ENCODE measurements at places on chromosomes 4 and X. TPM values are rescaled to one million over a fixed set of nuclear protein-coding genes. Genes with fewer than 3 reads are reported as not detected.

GRCh38 chrX:69028761-69029120 is 136.5 kb downstream of the PJA1 start:
- no peak for DNase-seq

- DNase-seq = no peak
Measured at GRCh38 chr4:148770848-148771247, 328.6 kb upstream of the NR3C2 start.

GRCh38 chr4:26400132-26400531 is 79.3 kb downstream of the RBPJ start:
- no peak for DNase-seq

DNA sequence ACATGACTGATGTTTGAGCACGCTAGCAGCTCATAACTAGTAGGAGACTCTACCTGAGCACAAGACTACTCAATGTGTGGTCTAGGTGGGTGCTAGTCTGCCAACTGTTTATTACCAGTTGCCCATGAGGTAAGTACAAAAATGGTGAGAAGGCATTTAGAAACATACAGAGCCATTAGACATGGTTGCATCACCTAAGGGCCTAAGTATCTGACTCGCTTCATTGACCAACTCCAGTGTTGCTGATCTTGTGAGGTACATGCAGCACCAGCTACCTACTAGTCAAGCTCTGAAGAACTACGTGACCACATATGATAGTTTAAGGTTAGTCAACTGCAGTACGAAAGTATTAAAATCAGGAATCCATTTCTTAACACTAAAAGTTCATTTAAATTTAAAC is 39.9 kb downstream of the APBB2 start:
- DNase-seq = no peak

- no peak for DNase-seq
Measured at GRCh38 chrX:117568238-117568637, 548.4 kb downstream of the KLHL13 start.

DNA sequence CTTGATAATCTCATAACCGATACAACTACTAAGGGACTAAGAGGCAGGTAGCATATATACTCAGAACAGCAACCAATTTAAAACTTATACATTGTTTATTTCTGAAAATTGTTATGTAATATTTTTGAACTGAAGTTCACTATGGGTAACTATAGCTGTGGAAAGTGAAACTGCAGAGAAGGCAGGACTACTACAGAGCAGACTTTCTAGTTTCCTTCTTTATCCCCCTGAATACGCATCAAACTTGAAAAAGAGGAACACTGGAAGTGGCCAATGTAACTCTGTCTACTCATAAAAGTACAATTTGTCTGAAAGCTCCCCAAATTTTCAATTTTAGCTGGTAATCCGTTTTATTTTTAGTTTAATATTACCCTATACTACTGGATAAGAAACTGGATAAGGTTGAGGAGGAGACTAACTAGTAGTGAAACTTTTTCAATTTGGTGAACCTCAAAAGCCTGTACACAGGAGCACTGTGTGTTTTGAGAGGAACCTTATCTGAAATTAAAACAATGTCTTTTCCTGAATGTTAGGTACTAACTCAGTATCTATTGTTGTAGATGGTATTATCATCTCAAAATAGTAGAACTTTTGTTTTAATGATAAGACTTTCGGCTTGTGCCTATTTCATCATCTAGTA is 225.8 kb downstream of the GABRG1 start:
- DNase-seq = no peak

DNA sequence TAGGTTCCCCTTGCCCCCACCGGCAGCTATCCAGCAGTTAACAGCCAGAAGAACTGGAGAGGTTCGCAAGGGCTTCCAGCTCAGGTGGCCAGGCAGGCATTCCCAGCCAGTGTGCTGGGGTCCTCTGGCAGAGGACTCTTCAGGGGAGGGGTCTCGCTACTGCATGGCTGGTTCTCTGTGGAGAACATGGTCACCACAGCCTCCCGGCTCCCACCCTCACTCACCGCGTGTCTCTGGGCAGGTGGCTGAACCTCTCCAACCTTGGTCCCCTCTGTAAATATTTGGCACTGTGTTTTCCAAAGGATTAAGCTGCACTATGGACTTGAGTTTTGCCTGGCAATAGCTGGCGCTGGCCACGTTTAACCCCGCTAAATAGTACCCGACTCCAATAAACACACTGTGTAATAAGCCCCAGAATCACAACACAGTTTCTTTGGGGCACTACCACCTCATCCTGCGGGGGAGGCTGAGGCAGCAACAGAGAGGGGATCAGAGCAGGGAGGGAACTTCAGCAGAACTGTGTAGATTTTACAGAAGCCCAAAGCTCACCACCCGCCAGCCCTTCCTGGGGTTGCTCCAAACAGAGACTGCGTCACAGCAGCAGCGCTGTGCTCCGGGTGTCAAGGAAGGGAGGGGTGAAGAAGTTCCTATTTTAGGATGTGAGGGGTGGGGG is 15.2 kb downstream of the BCOR start:
- no peak for DNase-seq

GRCh38 chrX:79588233-79588632 is 221.1 kb upstream of the ITM2A start:
- no peak for DNase-seq

DNA sequence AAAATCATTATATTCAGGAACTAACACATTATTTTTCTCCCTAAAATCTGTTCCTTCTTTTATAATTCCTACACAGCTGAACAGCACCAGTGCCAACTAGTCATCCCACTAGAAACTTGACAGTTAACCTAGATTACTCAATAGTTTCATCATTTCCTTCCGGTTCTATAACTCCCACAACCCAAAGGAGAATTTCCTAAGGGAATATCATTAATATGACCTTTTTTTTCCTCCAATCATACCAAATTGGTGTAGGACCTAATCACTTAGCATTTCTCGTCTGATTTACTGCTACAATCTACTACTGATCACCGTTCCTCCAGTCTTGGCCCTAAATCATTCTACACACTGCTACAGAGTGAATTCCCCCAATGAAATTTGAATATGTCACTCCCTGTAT is 45.9 kb downstream of the WDFY3 start:
- no peak for DNase-seq

DNA sequence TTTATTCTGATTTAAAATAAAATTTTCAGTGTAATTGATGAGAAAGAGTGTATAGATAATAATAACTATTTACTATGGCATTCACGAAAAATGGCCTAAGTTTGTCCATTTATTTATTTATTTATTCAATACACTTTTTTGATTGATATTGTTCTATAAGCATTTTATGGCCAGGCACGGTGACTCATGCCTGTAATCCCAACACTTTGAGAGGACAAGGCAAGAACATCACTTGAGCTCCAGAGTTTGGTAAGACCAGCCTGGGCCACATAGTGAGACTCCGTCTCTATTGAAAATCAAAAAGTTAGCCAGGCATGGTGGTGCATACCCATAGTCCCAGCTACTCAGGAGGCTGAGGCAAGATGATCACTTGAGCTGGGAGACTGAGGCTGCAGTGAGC is 25.7 kb downstream of the GASK1B start:
- DNase-seq = no peak

GRCh38 chr4:138308356-138308755 is 66.2 kb upstream of the SLC7A11 start:
- no peak for DNase-seq

- DNase-seq = peak; percentile 39
Measured at GRCh38 chr4:6332042-6332668, 62.5 kb downstream of the WFS1 start.

GRCh38 chr4:153764601-153765368 is 5.0 kb upstream of the RNF175 start:
- peak; percentile 36 for DNase-seq

GRCh38 chrX:19747652-19748610 is 139.5 kb downstream of the SH3KBP1 start:
- DNase-seq = no peak

- DNase-seq = no peak
Measured at GRCh38 chr4:113832803-113833202, 71.3 kb upstream of the CAMK2D start.

GRCh38 chr4:123701131-123701575 is 304.6 kb downstream of the SPRY1 start:
- no peak for DNase-seq

- DNase-seq = no peak
Measured at GRCh38 chr4:73704314-73705055, 35.9 kb upstream of the CXCL8 start.

- DNase-seq = peak; percentile 34
Measured at GRCh38 chr4:122652379-122652778, 31.5 kb upstream of the IL21 start.

DNA sequence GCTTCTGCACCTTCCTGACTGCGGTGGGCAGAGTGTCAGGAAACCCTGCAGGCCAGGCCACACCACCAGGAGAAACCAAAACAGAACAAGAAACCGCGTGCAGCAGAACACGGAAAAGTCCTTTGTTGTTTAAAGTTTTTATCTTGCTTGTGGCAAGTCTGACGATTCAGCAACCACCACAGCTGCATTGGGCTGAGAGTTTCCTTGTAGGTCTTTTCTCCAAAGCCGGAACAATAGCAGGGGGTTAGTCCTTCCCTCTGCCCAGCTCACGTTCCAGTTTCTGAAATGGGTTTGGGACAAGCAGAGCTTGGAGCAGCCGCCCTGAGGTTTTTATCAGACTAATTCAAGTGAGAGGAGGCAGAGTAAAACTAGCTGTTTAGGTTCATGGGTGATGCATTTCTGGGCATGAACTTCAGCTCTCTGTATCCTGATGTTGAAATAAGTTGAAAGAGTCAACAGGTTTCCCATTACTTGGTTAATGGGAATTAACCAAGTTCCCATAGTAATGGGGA is 216.9 kb downstream of the PTTG2 start:
- peak; percentile 64 for DNase-seq

- no peak for DNase-seq
Measured at GRCh38 chrX:129574214-129574613, 34.2 kb downstream of the OCRL start.

DNA sequence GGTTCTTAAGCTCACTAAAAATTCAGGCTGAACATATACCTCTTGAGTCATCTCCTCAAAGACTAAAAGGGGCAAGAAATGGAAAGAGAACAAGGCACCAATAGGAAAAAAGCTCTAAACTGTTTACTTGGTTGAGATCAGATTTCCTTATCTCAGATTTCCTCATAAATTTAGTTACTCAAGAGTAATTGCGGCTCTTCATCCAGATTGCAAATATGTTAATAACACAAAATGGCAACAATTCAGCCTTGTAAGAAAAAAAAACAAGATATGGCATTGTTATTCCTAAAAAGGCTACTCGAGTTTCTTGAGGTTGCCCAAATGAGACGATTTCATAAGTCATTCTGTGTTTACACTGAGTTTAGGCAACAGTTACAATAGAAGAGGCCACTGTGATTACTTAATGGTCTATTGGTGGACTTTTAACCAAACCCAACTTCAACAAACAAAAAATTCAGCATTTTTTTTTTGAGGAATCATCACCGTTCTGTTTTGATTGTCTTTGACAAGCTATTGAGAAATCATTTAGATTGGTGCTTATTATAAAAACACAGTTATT is 97.9 kb upstream of the PDHA1 start:
- DNase-seq = no peak

DNA sequence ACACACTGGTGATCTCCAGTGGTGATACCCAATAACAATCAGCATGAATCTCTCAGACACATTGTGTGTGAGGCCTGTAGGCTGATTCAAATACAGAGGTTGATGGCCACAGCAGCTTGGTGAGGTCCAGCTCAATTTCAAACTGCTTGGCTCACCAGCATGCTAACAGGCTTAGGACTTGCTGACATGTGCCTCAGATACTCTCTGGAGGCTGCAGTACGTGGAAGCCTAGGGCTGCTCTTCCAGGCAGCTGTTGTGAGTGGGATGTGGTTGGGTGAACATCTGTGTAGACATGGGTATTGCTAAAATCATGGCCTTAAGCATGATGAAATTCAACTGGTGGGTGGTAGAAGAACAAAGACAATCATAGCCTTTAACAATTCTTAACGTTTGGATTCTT is 4.3 kb downstream of the CXCL9 start:
- DNase-seq = no peak

- DNase-seq = peak; percentile 17
Measured at GRCh38 chrX:2451501-2452316, 49.1 kb downstream of the DHRSX start.

DNA sequence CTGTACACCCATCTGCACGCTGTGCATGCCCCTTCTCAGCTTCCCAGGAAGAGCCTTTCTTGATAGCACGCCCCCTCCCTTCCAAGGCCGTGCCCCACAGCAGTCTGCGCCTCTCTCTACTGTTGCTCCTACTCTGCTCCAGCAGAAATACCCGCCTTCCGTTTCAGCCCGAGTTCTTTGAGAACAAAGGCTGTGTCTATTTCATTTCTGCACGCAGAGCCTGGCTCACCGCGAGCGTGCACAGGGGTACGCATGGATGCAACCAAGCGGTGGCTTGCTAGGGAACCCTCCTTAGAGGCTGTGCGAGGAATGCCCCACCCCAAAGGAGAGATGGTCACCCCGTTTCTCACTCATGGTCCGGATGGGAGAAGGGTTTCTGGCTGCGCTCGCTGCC is 485 bp downstream of the AADAT start:
- DNase-seq = peak; percentile 66

- no peak for DNase-seq
Measured at GRCh38 chr4:126777649-126778048, 855.1 kb upstream of the INTU start.

Gene CXXC4
- polyA plus RNA-seq = 0.45 TPM

Gene CPLX1
- polyA plus RNA-seq = 3.9 TPM

Gene FGA
- polyA plus RNA-seq = 5.3 TPM

Gene ASB11
- polyA plus RNA-seq = not detected

Gene HDX
- polyA plus RNA-seq = 1.9 TPM

Gene TRPC3
- 0.17 TPM for polyA plus RNA-seq

Gene IL2RG
- polyA plus RNA-seq = 3.1 TPM
